T-helper 17 cell (primary cell): ENCODE measurements at places on chromosomes 7 and 10. TPM values are rescaled to one million over a fixed set of nuclear protein-coding genes. Genes with fewer than 3 reads are reported as not detected.

GRCh38 chr7:34311591-34311990 is 346.4 kb upstream of the NPSR1 start:
- H3K36me3 ChIP-seq: no peaks in the 10 kb centered on the region
- H3K27ac ChIP-seq: no peak overlapping the region
- H3K4me1 ChIP-seq: no peaks in the 10 kb centered on the region
- no peak for DNase-seq

DNA sequence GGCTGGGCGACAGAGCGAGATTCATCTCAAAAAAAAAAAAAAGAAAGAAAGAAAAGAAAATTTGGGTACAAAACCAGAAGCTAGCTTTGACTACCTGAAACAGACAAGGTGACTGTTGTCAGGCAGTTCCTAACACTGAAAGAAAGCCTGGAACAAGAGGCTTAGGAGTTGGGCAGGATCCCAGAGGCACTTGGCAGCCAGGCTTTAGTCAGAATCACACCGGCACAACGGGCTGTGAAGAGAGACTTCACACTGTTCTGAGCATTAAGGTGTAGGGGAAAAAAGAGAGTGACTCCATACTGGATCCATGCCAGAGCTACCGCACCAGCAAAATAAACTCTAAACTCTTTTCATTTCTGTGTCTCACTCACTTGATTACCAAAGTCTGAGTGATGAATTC is 130.8 kb downstream of the ZNF467 start:
- no peak for DNase-seq
- H3K27ac ChIP-seq: no peak overlapping the region

GRCh38 chr7:140214075-140214684 is 37.4 kb upstream of the KDM7A start:
- peaks cover 27% of the 10 kb centered on the region for H3K4me1 ChIP-seq
- H3K27ac ChIP-seq: no peak overlapping the region
- no peak for DNase-seq
- H3K36me3 ChIP-seq: no peaks in the 10 kb centered on the region

- no peaks in the 10 kb centered on the region for H3K36me3 ChIP-seq
- peaks cover 12% of the 10 kb centered on the region for H3K27me3 ChIP-seq
- H3K4me1 ChIP-seq: no peaks in the 10 kb centered on the region
- no peak overlapping the region for H3K4me3 ChIP-seq
Observed at GRCh38 chr7:27277628-27278027, 35.0 kb downstream of the EVX1 start.

DNA sequence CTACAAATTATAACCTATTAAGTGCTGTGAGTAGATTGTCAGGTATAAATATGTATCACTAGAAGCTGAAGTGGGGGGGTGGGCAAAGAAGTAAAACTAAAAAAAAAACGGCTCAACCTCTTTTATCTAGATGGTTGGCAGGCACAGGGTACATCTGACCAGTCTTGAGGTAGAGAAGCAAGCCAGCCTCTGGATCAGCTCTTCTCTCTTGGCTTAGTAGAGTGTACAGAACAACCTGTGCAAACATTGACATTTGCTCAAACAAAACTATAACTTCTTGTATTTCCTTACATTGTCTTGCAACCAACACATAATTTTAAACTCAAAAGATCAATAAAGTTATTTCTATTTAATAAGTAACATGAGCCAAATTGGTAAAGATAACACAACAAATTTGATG is 25.6 kb downstream of the DNA2 start:
- H3K4me1 ChIP-seq: peaks cover 3% of the 10 kb centered on the region
- no peak overlapping the region for H3K4me3 ChIP-seq
- no peak overlapping the region for H3K27ac ChIP-seq
- DNase-seq: no peak
- H3K27me3 ChIP-seq: no peaks in the 10 kb centered on the region
- H3K36me3 ChIP-seq: peaks cover 3% of the 10 kb centered on the region

DNA sequence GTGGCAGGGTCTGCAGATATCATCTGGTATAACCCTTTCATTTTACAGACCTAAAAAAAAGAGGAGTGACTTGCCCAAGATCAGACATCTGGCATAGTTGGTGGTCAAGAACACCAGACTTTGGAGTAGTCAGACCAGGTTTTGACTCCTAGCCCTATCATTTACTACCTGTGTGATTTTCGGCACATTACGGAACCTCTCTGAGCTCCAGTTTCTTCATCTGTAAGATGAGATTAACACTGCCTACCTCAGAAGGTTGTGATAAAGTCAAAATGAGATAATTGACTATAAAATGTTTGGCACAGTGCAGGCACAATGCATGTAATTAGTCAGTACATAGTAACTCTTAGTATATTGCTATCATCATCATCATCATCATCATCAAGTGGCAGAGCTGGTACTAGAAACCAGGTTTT is 1.2 kb downstream of the STRIP2 start:
- no peak overlapping the region for H3K27ac ChIP-seq
- H3K4me3 ChIP-seq: peak overlapping the region; percentile 93
- H3K36me3 ChIP-seq: peaks cover 4% of the 10 kb centered on the region

GRCh38 chr7:1368682-1369571 is 90.3 kb downstream of the MICALL2 start:
- peaks cover 44% of the 10 kb centered on the region for H3K27me3 ChIP-seq
- peaks cover 3% of the 10 kb centered on the region for H3K4me1 ChIP-seq
- no peak for DNase-seq
- H3K36me3 ChIP-seq: no peaks in the 10 kb centered on the region

- no peak overlapping the region for H3K4me3 ChIP-seq
- no peak overlapping the region for H3K27ac ChIP-seq
- H3K36me3 ChIP-seq: no peaks in the 10 kb centered on the region
- no peak for DNase-seq
Observed at GRCh38 chr10:60406182-60406581, 16.5 kb upstream of the ANK3 start.

GRCh38 chr7:51123322-51124019 is 193.1 kb downstream of the COBL start:
- H3K27ac ChIP-seq: no peak overlapping the region
- peaks cover 2% of the 10 kb centered on the region for H3K36me3 ChIP-seq

- no peaks in the 10 kb centered on the region for H3K27me3 ChIP-seq
- no peaks in the 10 kb centered on the region for H3K4me1 ChIP-seq
- no peak for DNase-seq
- H3K27ac ChIP-seq: no peak overlapping the region
- H3K36me3 ChIP-seq: no peaks in the 10 kb centered on the region
Observed at GRCh38 chr7:41399171-41399570, 303.7 kb downstream of the INHBA start.

Gene PPP1R3C
- not detected for total RNA-seq

Gene SORCS3
- not detected for total RNA-seq

Gene CALY
- total RNA-seq: 0.96 TPM
